ENCODE measurements at places on chromosomes 2 and 18.

DNA sequence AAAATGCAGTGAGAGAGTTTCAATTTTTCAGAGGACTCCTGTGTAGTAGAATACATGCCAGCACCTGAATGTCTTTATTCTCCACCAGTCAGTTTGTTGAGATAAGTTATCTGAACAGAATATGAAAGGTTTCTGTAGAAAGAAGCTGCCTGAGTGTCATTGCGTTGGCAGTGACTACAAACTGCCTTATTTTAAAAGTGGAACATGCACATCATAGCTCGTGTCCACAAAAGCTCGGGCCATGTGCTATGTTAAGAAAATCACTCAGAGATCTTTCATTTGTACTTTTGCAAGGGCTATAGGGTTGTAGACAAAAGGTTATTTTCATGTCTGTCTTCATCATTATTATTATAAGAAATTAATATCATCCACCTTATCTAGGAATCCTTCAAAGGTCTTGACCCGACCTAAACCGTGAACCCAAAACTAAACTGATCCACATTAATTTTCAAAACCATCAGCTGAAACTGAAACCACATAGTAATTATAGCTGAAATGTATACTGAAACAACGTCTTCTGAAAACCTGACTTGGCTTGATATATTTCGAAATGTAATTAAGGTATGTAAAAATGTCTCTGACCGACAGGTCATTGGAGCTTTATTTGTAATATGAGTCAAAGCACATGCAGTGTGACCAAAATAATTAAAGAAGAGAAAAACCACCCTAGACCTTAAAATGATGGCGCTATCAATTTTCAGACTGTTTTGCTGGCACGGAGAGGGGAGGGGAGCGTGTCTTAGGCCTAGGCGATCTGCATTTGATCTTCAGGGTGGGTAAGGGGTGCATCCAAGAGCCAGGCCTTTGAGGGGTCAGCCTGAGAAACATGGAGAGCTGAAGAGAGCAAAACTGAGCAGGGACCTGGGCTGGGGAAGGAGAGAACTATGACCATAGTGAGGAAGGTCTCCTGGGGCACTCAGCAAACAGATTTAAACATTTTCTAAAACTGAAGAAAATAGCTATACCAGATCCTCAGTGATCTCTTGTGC, 232.1 kb downstream of the SOX11 start:
- DNase-seq = no peak

- DNase-seq = no peak
Observed at GRCh38 chr18:54127759-54128378, 96.6 kb downstream of the MBD2 start.

DNA sequence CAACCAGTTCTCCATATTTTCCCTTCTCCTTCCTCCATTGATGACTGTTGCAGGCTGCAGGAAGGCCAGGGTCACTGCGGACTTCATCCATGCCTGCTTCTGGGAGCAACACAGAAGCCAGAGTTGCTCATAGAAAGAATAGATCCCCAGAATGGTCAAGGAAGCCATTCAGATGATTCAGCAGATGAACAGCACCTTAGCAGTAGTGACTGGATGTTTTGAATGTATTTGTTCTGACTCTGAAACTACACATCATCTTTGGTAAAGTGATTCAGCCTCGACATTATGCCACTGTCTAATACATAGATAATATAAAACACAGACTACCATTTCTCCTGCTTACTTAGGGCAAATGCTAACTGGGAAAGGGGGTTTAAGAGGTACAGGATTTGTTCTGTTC, 411.6 kb downstream of the RND3 start:
- no peak for DNase-seq

GRCh38 chr18:33682436-33682835, 104.4 kb downstream of the ASXL3 start:
- DNase-seq = no peak

- DNase-seq = no peak
Observed at GRCh38 chr2:27912512-27912911, 22.0 kb downstream of the BABAM2 start.

DNA sequence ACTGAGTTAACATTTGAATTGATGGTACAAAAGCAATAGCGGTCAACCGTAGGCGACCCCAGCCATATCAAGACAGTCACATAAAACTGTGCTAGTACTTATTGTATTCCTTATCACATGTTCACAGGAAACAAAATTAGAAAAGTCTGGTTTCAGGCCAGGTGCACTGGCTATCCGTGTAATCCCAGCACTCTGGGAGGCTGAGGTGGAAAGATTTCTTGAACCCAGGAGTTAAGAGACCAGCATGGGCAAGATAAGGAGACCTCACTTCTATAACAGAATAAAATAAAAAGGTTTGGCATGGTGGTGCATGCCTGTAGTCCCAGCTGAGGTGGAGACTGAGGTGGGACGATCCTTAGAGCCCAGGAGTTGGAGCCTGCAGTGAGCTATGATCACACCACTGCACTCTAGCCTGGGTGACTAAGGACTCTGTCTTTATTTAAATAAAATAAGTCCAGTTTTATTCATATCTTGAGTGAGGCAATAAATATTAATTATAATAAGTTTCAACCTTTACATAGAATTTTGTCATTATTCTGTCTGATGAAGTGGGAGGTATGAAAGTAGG, 84.1 kb upstream of the RGPD4 start:
- DNase-seq = no peak

GRCh38 chr2:11681722-11682589, 12.0 kb upstream of the NTSR2 start:
- DNase-seq = no peak

GRCh38 chr2:84821806-84822205, 59.1 kb downstream of the TRABD2A start:
- no peak for DNase-seq

GRCh38 chr18:13566941-13567746, 159.2 kb downstream of the FAM210A start:
- no peak for DNase-seq

DNA sequence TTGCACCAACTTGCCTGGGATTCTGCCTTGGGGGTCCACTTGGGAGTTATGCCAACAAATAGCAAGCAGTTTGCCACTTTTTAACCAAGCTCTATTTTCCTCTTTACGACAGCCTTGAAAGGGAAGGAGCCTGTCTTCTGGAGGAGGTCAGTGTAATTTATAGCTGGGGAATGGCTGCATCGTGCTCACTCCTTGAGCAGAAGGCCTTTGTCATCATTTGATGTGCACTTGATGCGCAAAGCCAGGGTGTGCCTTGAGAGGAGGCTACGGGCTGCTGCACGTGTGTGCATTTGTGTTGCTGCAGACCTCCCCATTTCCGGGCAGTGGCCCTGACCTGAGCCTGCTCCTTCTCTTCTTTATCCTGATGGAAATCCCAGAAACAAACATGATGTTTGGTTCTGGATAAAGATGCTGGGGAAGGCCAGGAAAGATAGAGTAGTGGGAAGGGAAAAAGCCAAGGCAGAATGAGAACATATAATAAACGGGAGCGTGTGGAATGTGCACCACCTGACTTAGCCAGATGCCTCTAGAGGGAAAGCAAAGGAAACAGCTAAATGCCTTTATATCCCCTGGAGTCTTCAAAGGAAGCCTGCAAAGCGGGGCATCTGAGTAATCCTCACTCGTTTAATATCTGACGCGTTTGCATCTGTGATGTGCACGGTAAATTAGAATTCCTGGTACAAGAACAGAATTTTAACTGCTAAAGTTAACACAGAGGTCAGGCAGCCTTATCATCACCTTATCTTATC, 68.3 kb upstream of the ZNF521 start:
- DNase-seq = no peak

GRCh38 chr18:57819671-57820460, 16.8 kb upstream of the ATP8B1 start:
- peak; percentile 48 for DNase-seq

DNA sequence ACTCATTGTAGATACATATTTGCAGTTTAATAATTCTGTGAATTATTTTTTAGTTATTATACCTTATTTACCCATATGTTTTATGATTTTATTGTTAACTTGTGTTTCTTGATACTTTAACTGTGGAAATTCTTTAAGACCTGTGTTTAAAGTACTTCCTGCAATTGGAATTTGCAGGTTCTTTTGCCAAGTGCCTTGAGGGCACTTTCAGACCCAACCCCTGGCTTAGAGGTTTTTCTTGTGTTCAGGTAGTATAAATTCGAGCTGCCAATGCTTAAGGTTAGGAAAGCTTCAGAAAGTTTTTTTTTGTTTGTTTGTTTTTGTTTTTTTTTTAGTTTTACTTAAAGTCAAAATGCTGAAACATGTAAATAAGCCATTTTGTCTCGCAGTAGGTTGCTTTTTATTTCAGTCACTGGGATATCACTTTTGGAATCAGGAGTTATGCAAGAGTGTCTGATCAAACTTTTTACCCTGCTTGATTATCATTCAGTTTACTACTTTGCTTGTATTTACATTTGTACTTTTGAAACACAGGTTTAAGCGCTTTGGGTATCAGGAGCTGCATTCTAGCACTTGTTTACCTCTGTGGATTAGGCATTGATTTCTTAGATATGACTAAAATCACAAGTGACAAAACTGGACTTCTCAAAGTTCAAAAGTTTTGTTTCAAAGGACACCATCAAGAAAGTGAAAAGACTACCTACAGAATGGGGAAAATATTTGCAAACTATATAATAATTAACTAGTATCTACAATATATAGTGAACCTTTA, 31.8 kb downstream of the TDRD15 start:
- no peak for DNase-seq

- DNase-seq = no peak
Observed at GRCh38 chr2:127594116-127594591, 51.8 kb upstream of the GPR17 start.

- DNase-seq = no peak
Observed at GRCh38 chr18:45136381-45137086, 455.8 kb downstream of the SETBP1 start.

DNA sequence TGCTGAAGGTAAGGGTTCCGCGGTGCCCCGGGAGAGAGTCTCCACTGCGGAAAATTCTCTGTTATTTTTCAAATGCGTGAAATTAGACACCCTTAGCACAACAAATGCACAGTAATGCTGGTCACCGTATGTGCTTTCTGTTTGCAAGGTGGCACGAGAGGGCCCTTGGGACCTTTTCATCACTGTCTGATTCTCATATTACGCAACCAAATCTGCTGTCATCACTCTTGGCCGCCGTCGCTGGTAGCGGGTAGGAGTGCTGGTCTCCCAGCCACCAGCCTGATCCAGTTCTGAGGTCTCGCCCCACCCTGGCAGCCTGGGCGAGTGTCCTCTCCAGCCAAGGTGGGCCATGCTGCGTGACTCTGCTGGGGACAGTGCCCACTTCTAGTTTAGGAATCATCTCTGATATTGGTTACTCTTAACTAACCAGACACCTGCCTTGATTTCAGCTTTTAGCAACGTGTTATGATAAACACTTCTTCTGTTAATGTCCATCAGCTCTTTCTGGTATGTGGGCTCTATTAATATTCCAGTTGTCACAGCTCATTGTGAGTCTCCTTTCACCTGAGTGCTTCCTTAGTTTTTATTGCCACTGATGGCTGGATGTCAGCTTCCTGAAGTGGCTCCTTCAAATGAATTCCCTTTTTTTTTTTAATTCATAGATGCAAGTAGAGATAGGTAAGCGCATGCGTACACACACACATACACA, 199.4 kb downstream of the GBX2 start:
- no peak for DNase-seq

DNA sequence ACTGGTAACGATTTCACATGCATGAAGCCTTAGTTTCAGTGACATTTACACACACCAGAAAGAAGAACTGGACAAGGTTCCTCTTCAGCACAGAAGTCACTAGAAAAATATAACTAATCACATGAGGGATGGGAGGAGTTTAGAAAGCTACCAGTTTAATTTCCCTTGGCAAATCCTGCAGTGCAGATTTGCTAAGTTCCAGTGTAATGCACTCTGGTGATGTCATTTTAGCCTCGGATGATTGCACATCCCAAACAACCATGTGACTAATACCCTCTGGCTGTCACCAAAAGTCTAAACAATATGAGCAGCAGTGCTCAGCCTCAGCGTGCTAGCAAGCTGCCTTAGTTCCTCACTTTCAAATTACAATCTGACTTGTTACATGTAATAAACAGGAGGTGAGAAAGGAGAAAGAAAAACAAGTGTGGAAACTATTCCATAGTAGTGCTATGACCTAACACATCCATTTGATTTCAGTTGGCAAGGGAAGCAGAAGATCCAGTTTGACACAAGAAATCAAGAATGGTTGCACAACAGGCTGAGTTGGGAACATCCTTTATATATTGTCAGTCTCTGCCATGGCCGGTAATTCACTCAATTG, 35.3 kb upstream of the PPP1CB start:
- peak; percentile 52 for DNase-seq

- DNase-seq = no peak
Observed at GRCh38 chr18:79521416-79522205, 125.9 kb downstream of the NFATC1 start.

DNA sequence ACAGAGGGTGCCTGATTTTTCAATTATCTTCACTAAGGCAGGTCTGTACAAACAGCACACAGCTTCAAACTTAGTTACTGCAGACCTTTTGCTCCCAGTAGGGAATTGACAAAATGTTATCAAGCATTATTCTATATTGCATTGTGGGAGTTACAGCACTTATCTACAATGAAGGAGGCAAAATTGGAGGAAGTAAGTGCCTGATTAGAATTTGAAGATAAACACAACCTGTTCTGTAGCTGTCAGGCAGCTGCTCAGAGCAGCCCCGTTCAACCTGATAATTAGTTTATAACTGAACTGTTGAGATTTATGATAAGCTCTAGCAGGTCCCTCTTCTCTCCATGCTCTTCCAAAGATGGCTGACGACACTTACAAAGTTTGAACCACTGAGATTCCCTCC, 364.4 kb upstream of the CYRIA start:
- no peak for DNase-seq

- no peak for DNase-seq
Observed at GRCh38 chr2:95106081-95106480, 15.5 kb downstream of the MRPS5 start.

DNA sequence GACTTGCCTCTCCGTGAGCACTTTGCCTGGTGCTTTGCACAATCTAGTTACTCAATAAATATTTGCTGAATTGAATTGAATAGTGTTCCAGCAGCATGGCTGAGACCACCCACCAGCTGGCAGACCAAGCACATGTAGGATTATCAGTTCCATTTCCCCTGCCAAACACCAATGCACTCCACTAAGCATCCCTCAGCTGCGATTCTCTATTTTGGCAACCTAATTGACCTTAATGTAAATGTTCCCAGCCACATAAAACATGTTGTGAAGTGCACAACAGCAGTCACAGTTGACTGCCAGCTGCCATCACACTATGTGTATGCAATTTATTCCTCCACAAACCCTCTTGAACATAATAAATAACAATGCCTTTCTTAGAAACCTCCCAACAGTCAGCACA, 1879.4 kb upstream of the PIK3C3 start:
- DNase-seq = no peak

DNA sequence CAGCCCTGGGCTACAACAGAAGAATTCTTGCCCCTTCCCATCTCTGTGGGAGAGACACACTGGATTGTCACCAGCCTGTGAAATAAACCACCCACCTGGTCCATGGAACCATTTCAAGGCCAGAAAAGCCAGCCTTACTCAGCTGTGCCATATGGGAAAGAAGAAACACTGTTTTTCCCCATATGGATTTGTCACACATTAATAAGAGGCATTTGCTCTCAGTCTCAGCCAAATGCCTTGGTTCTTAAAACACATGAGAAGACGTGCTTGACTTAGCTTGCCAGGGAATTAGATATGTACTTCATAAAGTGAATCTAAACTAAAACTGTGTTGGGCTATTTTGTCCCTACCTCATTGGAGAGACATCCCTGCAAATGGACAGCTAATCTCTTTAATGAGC, 308.6 kb upstream of the TNP1 start:
- DNase-seq = no peak

All from thoracic aorta (tissue), 2 donors.